ENCODE measurements at places on chromosomes 2 and 18.
A peak's percentile ranks its signal among the peaks of the same experiment; 100 is the strongest.

- peak; percentile 5 for DNase-seq
Measured at GRCh38 chr2:23385351-23385747, 370 bp downstream of the KLHL29 start.

DNA sequence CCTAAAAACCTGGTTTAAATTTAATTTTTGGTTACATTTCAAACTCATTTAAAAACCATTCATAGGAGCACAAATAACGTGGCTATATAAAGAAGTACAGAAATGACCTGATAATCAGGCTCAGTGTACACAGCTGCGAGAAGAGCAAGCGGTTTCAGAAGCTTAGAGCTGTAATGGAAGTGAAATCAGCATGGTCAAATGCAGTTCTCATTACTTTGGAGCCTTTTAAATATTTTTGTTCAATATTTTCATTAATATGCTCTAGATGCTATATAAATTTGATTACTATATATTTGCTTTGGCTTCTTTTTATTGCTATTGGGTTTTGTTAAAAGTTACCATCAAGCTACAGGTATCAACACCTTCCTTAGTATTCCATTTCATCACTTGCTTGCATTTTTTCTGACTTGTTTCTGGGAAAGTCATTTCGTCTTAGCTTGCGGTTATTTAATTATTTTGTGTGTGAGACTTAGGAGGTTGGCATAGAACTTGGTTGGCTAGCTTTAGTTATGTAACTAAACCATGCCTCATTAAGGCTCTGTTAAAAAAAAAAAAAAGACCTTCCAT lies 58.7 kb downstream of the AFTPH start:
- DNase-seq: no peak

DNA sequence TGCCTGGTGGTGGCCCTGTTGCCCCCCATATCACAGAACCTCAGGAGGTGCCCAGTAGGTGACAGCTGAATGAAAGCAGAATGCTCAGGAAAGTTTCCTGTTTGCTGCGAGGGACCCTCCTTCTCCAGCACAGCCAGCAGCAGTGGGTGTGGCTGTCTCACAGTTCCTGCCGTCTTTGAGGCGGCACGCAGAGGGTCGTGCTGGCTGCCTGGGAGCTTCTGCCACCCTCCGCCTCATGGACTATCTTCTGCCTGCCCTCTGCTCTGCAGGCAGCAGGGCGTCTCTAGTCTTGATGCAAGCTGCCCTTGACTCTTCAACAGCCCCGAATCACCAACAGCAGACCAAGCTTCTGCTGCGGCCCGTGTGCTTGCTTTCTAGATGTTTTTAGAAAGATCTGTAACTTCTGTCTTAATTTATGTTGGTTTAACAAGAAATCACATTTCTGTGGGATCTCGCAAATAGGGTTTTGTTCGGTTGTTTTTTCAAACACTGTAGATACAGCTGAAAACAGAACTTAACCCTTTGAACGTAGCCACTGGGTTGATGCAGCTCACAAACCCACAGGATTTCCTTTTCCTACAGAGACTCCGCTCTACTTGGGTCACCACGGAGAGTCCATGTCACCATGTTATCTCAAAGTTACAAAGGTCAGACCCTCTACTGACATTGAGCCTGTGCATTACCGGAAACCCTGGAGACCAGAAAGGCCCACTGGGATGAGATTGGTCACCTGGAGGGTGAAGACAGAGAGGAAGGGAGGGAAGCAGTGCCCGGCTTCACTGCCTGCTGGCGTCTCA lies 144.9 kb downstream of the ACOXL start:
- DNase-seq: no peak

GRCh38 chr2:35339211-35339610 lies 1016.4 kb upstream of the CRIM1 start:
- no peak for DNase-seq

DNA sequence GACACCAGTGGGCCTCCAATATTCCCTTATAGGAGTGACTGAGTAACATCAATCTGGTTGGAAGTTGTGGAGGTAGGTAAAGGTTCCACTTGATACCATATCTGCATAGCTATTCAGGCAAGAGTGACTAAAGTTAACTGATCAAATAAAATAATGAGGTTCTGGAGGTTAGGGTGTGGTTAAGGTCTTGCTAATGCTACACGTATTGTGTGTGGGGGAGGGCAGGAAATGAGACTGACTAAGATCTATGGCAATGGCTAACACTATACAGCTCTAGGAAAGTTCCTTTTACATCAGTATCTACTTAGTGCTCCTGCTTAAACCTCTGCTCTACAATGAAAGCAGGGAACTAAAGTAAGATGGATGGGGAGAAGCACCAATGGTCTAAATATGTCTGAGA lies 149.1 kb upstream of the MGAT5 start:
- DNase-seq: no peak

- no peak for DNase-seq
Measured at GRCh38 chr18:26736301-26736700, 129.2 kb downstream of the AQP4 start.
